ENCODE measurements at places on chromosomes 2 and 18.

DNA sequence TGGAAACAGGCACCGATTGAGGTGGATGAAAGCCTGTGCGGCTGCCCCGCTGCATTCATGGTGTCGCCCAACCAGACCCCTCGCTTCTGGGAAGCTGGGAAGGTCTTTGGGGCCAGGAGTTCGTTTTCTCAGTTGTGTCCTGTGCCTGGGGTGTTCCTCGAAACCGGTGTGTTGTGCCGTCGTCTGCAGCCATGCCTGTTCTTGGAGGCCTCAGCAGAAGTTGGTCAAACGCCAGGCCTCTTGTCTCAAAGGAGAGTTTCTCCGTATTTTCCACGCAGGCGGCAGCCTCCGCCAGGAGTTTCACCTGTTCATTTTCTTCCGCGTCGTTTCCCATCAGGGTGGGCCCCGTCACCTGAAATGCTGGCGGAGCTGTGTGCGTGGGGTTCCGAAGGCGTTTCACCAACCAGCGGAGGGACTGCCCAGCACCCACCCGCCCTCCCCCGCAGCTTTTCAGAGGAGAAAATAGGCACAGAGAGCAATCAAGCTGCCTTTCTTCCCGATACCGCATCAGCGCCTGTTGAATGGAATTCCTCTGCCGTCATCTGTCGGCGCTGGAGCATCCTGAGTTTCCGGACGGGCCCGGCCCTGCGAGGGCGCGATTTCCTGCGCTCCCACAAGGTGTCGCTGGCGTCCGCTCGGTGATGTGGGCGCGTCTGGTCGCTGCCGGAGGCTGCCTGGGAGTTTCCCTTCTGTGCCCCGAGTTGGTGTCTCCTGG is 17.0 kb upstream of the NFATC1 start:
- peak; percentile 68 for DNase-seq

DNA sequence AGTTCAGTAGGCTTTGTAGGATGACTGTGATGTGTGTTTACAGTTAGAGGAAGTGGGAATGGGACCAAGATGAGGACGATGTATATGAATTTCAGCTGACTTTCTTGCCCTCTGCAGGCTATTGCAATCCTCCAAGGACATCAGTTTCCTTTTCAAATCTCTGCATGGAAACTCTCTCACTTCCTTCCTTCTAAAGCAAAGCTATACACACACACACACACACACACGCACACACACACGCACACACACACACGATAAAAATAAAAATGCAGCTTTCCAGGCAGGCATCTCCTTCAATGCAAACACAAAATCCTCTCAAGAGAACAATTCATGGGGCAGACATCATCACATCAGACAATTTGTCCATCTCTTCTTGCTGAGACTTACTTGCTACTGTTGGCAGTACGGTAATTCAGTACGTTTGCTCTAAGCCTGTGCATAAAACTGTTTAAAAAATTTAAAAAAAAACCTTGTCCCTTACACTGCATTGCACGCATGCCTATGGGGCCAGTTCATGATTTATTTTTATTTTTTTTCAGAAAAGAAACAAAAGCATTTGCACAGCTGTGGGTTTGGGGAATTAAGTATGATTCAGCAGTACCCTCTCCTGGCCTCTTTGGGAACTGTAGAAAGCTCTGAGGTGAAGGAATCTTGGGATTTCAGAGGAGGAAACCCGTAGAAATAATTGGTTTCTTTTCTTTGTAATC is 27.1 kb upstream of the ICOS start:
- peak; percentile 69 for DNase-seq

GRCh38 chr2:69269330-69269729 is 117.7 kb downstream of the GFPT1 start:
- no peak for DNase-seq

GRCh38 chr18:49139766-49140165 is 189.0 kb upstream of the SMAD7 start:
- no peak for DNase-seq

DNA sequence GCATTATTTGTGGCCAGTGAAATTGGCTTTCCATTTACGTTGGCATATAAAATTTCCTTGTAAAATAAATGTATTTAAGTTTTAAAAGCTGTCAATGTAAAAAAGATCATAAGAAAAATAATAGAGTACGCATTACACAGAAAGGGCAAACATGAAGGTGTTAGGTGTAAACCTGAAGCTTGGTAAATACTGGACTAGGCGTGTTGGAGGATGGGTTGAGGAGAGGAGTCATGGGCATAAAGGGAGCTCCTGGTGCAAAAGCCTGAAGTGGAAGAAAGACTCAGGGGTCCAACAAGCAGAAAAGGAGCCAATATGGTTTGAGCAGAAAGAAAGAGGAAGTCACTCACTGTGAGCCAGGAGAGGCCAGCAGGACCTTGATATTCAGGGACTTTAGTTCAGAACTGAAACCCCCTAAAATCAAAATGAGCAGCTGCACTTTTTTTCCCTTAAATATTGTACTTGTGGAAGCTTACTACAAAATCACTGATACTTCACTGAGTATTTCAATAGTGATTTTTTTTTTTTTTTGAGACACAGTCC is 24.4 kb downstream of the SP5 start:
- no peak for DNase-seq

- DNase-seq: no peak
These were observed 34.5 kb downstream of the HS1BP3 start for GRCh38 chr2:20616341-20616871.

- DNase-seq: peak; percentile 76
These were observed 117.6 kb upstream of the EML6 start for GRCh38 chr2:54605836-54606235.

- no peak for DNase-seq
These were observed 36.3 kb upstream of the NRXN1 start for GRCh38 chr2:51068237-51068636.

- no peak for DNase-seq
These were observed 379.4 kb downstream of the RIT2 start for GRCh38 chr18:42736074-42736473.

DNA sequence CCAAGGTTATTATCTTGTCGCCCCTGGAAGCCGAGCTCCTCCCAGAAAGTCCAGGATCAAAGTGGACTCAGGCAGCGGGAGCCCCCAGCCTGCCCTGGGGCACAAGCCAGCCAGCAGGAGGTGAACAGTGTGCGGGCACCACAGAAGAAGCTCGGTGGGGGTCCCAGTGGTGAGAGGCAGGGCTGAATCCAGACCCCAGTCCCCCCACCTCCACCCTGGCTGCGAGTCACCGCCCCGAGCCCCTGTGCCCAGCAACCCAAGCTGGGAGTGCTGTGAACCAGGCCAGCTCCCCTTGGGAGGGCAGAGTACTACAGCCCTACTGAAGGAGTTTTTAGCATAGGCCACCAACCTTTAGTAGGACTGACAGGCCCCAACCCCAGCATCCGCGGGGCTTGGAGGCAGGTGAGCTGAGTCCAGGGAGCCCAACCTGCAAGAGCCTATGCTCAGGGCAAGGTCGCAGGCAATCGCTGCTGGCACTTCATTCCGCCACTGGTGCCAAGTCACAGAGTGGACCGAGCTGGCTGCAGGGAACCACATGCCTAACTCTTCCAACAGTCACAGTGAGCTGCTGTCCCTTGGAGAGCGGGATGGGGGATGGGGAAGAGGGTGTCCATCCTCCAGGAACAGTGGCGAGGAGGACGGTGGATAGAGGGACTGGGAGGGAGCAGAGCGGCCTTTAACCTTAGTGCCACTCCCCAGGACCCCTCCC is 3.0 kb downstream of the PIEZO2 start:
- DNase-seq: no peak

- no peak for DNase-seq
These were observed 7.2 kb upstream of the DCTN1 start for GRCh38 chr2:74387346-74387745.

DNA sequence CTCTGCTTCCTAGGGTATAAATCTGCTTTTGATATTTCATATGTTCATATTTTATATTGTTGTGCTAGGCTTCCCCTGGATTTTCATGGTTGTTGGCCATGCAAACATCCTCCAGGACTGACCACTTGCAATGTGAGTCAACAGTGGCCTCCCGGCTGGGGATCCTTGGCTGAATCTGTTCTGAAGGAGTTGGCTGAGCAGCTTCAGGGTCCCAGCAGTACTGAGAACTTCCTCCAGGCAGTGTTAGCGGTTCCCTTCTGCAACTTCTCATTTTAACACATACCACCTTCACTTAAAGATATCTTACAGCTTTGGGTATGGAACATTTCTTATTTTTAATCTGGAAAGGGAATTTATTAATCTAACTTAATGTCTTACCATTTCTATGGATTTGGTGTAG is 122.1 kb downstream of the DTNB start:
- no peak for DNase-seq

DNA sequence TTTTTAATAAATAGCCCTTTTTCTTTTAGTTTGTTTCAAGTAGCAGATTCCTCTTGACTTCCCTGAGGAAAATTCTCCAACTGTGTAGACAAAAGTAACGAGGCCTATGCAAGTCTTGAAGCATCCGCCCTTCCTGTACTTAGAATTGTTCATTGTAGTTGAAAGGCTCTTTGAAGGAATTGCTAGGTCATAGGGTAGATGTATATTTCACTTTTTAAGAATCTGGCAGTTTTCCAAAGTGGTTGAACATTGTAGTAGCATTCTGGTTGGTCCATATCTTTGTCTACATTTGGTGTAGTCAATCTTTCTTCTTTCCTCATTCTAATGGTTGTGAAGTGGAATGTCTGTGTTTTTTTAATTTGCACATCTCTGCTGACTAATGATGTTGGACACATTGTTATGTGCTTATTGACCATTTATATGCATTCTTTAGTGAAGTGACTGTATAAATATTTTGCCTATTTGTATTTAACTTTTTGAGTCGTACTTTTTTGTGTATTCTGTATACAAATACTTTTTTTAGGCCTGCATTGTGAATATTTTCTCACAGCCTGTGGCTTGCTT is 5.6 kb upstream of the SERPINB11 start:
- DNase-seq: peak; percentile 74

GRCh38 chr18:7921938-7922587 is 354.9 kb downstream of the PTPRM start:
- peak; percentile 74 for DNase-seq

GRCh38 chr2:206798000-206798399 is 32.6 kb downstream of the FASTKD2 start:
- DNase-seq: no peak

- peak; percentile 77 for DNase-seq
These were observed 1642.5 kb upstream of the TMEFF2 start for GRCh38 chr2:193837111-193837738.

DNA sequence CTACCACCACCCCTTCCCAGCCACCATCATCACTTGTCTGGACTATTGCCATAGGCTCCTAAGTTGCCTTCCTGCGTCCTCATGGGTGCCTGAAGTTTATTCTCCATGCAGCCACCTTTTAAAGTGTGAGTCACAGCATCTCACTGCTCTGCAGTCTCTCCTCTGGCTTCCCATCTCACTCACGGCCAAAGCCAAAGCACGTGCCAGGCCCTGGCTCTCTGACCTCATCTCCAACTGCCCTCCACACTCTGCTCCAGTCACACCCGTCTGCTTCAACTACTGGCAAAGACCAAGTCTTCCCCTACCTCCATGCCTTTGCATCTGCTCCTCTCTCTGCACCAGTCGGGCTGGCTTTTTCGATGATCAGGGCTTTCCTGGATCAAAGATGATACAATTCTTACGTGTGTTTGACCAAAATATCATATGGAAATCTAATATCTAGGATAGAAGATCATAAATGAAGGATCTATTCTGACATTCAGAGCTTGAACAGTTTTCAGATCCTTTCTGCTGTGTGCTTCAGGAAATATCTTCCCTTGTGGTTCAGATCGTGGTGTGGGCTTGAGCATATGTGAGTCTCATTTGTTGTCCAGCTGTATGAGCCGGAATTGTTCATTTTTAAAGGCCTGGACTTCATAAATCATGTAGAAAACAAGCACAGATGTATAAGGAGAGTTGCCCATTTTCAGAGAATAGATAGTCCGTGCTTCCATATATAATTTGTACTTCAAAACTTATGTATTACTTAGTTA is 175.6 kb downstream of the PRKCE start:
- DNase-seq: peak; percentile 54

DNA sequence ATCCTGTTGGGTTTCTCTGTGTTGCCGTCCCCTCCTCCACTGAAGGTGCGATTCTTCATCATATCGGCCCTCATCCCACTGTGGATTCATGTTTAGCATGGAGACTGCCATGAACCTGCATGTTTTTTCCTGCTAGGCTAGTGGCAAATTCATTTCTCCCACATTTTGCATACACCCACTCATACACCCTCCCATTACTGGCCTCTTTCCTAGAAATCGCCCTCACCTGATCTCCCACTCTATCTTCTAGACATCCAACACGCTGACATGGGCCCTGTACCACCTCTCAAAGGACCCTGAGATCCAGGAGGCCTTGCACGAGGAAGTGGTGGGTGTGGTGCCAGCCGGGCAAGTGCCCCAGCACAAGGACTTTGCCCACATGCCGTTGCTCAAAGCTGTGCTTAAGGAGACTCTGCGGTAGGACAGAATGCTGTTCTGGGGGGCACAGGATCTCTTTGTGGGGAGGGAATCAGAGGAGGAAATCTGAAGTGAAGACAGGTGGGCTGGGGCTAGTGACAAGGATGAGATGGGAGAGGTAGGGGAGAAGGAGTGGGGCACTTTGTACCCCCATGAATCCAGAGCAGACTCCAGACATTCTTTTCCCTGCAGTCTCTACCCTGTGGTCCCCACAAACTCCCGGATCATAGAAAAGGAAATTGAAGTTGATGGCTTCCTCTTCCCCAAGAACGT is 17.7 kb downstream of the PRKAG3 start:
- DNase-seq: no peak

DNA sequence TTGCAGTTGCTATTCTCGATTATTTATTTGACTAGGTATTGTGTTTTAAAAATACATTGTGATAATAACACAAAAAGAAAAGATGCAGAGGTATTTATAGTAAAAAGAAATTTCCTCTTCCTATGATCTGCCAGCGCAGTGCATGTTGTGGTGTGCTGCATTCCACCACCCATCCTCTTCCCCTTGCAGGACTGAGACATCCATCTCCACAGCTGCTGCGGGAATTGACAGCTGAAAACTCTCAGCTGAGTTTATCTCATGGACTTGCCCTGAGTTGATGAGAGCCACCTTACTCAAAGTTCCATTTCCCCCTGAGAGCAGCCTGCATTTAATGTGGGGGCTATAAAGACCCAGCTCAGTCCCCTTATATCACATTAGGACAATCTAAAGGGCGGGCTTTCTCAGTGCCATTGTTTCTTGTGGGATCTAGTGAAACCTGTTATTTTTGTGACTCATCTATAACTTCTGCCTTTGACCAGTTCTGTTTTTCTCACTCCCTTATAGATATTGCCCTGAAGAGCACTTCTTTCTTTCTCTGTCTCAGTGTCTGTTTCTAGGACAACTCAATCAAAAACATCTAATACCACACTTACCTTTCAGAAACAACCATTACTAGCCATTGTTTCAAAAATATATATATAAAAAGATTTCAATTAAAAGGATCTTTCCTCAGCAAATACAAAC is 698.5 kb downstream of the NR4A2 start:
- DNase-seq: no peak

GRCh38 chr2:51484605-51485004 is 452.7 kb upstream of the NRXN1 start:
- DNase-seq: no peak

Data from fibroblast of skin of right quadriceps (primary cell).